ENCODE measurements at places on chromosomes 4 and X.

- DNase-seq = no peak
Measured at GRCh38 chr4:55510685-55511084, 36.0 kb downstream of the CLOCK start.

- DNase-seq = no peak
Measured at GRCh38 chrX:134459683-134460004, 321 bp upstream of the HPRT1 start.

GRCh38 chr4:110653321-110654253 lies 30.7 kb upstream of the PITX2 start:
- DNase-seq = no peak

DNA sequence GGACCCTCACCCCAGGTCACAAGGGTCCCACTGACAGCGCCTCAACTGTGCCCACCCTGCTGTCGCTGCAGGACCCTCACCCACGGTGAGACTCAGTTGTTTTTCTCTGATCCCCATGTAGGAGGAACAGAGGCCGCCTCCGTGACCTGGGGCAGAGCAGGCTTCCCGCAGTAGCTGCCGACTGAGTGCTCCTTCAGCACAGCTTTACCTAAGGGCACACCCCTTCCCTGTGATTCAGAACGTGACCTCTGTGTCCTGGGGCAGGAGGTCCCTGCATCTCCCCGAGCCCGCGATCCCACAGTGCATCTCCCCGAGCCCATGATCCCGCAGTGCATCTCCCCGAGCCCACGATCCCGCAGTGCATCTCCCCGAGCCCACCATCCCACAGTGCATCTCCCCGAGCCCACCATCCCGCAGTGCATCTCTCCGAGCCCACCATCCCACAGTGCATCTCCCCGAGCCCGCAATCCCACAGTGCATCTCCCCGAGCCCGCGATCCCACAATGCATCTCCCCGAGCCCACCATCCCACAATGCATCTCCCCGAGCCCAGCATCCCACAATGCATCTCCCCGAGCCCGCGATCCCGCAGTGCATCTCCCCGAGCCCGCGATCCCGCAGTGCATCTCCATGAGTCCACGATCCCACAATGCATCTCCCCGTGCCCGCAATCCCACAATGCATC lies 23.6 kb downstream of the PPP2R3B start:
- DNase-seq = no peak

- no peak for DNase-seq
Measured at GRCh38 chr4:81245218-81246009, 30.4 kb upstream of the PRKG2 start.

DNA sequence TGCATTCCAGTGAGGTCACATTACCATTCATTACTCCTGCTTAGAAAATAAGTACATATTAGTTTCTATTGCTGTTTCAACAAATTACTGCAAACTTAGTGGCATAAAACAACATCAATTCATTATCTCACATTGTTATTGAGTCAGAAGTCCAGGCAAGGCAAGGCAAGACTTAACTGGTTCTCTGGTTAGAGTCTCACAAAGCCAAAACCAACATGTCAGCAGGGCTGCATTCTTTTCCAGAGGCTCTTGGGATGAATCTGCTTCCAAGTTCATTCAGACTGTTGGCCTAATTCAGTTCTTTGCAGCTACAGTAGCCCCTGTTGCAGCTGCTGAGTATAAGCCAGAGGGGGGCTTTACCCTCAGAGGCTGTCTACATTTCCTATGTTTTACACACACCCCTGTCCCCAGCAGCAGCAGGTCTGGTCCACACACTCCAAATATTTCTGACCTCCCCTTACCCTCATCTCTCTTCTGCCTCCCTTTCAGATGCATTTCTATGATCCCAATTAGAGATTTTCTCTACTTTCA lies 892.1 kb upstream of the EPHA5 start:
- no peak for DNase-seq

DNA sequence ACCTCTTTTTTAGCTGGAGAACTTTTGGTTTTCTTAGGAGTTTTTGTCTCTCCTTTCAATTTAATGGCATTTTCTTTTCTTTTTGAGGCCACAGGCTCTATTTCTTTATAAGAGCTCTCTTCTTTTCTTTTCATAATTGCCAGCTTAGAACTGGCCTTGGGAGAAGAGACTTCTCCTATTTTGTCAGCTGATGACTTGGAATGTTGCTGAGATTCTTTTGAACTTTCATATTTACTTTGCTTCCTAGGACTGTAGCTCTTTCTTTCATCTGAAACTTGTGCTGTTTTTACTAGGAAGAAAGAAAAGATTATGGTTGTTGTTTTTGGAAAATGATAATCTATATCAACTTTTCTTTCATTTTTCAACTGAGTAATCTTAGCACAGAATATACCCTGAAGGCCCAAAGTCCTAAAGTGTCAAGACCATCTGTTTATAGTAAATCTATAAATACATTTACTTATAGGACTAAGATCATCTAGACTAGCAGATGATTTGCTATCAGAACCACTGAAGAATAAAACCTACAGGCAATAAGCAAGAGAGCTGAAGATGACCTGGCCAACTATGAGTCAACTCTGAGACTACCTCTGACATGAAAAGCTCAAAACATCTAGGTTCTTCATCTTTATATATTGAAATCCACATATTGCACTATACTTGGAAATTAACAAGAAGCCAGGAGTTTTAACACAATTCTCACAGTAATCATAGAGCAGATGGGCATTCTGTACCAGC lies 45.6 kb downstream of the RFC1 start:
- no peak for DNase-seq

- DNase-seq = no peak
Measured at GRCh38 chr4:20137176-20137575, 114.5 kb upstream of the SLIT2 start.

DNA sequence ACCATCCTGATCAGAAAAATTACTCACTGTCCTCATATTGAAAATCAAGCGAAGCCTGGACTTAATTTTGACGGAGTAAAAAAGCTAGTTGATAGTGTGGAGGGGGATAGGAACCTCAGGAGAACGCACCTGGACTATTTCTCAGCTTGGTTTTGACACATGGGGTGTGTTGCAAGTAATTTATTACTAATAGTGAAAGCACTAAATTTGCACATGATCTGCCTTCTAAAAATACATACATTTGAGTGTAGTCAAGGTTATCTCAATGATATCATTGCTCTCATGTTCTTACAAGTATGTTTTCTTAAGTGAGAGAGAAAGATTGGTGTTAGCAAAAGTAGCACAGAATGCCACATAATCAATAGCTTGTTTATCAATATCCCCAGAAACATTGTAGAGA lies 29.5 kb downstream of the LRIT3 start:
- peak; percentile 3 for DNase-seq

DNA sequence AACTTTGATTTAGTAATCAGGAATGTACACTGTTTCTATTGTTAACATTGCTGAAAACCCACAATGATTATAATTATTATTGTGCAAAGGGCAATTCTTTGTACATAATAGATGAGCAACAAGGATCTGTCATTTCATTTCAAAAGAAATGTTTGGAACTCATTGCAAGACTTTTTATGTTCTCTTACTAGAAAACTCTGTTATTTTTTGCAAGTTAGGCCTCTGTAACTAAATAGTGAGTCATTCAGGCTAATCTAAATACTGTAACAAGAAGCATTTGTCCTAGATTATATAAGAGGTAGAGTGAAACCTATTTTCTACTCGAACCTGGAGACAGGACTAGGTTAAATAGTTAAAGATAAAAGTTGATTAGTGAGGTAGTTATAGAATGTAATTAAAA lies 93.2 kb upstream of the FAM47B start:
- DNase-seq = no peak

GRCh38 chr4:89438102-89438831 lies 130.7 kb upstream of the GPRIN3 start:
- DNase-seq = peak; percentile 68

GRCh38 chr4:45172636-45173035 lies 446.3 kb upstream of the GNPDA2 start:
- no peak for DNase-seq

DNA sequence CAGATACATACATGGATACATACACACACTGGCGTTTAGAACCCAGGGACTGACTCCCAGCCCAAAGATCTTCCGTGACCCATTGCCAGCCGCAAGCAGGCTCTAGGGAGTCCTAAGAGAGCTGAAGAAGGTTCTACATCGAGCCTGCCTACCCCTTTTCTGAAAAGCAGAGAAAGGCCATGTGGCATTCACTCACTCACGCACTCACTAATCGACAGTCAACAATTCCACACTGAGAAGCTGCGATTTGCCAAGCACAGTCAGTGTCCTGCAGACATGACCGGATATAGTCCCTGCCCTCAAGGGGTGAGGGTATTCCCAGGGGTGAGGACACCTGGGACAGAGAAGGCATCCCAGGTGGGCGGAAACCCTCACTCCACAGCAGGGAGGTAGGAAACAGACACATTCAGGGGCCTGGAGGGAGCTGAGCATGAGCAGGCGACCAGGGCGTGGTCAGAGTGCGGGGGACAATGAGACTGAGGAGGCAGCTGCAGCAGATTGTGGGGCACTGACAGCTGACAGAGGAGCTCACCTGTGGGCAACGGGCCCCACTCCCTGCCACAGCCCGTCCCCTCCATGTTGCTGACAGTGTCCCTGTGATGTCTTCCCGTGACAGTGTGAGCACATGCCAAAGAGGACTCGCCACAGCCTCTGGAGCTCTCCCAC lies 13.2 kb upstream of the MAN2B2 start:
- DNase-seq = no peak

DNA sequence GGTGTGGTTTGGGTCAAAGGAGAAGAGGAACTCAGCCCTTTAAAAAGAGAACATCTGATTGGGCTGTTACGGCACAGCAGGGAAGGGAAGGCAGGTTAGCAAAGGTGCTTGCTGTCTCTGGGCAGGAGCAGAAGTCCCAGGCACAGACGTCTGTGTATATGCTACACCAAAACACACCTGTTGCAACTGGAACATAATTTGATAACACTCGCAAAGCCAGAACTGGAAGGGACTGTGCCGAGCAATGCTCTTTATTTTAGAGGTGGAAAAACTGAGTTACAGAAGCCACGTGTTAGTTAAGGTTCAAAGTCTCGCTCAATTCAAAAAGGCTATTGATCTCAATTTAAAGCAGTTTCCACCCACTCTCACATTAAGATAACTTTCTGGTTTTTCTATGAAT lies 2.2 kb upstream of the FAM114A1 start:
- no peak for DNase-seq

Data from activated CD4-positive, alpha-beta T cell treated with anti-CD3 and anti-CD28 coated beads, Interleukin-2, Interleukin-4, amounts not matched to agents 100 ng/mL and 50 ng/mL, durations not matched to agents 16 hours and 8 hours (primary cell).